ENCODE measurements at places on chromosomes 1 and 21.

- no peak for DNase-seq
Measured at GRCh38 chr1:220954321-220955075, 75.3 kb downstream of the HLX start.

- DNase-seq = no peak
Measured at GRCh38 chr1:167161242-167161641, 59.4 kb upstream of the POU2F1 start.

DNA sequence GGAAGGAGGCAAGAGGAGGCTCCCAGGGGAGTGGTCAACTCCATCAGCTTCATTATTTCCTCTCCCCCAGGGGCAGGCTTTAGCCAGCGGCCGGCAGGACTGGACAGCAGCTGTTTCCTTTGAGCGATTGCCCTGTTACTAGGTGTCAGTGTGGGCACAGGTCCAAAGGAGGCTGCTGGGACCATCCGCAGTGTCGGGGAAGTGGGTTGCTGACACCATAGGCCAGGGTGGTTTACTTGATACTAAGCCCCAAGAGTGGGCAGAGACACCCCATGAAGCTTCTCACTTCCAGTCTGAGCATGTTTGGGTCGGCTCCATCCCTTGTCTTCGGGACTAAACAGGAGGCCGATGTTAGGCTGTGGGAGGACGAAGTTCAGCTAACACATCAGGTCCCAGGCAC is 63.6 kb downstream of the KAZN start:
- no peak for DNase-seq

DNA sequence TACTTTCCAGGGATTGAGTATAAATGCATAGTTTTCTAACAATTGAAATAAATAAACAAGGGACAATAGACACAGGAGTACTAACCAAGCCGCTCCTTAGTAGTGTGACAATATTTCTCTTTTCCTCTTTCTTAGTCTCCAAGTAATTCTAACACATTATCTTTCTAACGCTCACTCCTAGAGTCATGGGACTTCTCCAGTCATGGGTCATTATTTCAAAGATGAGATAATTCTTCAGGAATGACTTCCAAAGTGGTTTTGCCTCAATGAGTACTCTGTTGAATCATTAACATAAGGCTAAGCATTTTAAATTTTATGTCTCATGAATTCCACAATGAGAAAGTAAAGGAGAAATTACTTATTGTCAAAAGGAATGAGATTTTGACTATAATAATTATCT is 605.8 kb upstream of the ADAMTS5 start:
- DNase-seq = no peak

DNA sequence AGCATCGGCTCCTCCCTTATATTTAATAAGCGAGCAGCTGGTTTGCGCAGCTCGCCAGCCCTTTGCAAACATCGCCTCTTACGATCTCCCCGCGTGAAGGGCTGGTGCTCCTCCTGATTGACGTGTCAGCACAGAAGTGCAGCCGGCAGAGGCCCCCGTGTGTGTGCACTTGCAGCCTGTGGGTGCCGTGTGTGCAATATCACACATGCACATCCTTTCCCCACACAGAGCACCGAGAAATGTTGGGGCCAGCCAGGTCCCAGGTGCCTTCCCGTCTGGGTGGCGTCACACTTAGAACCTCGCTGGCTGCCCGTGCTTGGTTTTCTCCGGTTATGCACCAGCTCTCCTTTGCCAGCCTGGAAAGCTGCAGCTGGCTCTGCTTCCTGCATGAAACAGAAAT is 126.6 kb upstream of the AJAP1 start:
- no peak for DNase-seq

GRCh38 chr1:91555074-91555730 is 54.6 kb downstream of the CDC7 start:
- DNase-seq = no peak

DNA sequence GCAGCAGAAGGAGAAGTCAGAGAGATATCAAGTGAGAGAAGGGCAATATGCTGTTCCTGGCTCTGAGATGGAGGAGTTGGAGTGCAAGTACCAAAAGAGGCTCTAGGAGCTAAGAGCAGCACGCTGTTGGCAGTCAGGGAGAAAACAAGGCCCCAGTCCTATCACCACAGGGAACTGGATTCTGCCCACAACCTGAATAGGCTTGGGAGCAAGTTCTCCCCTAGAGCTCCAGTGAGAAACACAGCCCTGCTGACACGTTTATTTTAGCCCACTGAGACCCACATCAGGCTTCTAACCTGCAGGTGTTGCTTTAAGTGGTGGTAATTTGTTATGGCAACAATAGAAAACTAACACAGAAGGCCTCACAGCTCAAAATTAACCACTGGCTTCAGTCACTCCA is 31.8 kb upstream of the ZNF644 start:
- DNase-seq = no peak

GRCh38 chr1:56688522-56689026 is 43.5 kb downstream of the PRKAA2 start:
- DNase-seq = no peak

DNA sequence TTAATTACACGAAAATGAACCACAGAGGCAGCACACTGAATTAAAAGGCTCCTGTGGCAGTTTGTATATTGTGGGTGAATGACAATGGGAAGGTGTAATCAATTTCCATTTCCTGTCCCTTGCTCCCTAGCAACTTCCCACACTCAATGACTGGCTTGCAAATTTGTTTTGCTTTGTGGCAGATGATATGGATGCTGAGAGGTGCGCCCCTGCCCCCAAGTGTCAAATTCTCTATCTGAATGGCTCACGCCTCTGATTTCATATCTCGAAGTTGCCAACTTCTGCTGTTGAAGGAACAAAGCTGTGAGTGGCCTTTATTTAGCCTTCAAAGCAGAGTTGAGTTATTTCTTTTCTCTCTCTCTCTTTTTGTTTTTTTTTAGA is 86.0 kb downstream of the FOXD2 start:
- no peak for DNase-seq

- no peak for DNase-seq
Measured at GRCh38 chr1:16716691-16717335, 23.5 kb upstream of the RNU1-4 start.

GRCh38 chr1:244074559-244075171 is 23.6 kb downstream of the ZBTB18 start:
- no peak for DNase-seq

DNA sequence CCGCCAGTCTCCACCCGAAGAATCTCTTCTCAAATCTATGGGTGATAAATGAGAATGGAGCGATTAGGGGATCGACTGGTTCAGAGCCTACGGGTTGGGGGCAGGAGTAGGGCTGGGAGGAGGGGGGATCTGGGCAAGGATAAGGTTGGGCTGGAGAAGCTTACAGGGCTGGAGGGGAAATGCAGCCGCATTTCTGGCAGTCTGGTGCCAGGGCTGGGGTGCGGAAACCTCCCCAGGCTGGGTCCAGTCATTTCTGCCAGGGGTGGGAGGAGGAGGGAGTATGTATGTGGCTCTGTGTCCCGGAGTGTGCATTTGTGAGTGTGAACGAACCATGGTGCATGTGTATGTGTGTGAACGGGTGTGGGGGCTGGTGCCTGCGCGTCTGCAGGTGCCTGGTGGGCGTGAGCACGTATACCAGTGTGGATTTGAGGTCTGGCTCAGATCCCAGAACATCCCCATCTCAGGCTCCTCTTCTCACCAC is 10.2 kb downstream of the C1orf216 start:
- no peak for DNase-seq

- no peak for DNase-seq
Measured at GRCh38 chr1:191907121-191907520, 251.1 kb upstream of the RGS18 start.

GRCh38 chr1:33039840-33040239 is 3.2 kb upstream of the AK2 start:
- no peak for DNase-seq

- DNase-seq = no peak
Measured at GRCh38 chr1:207027206-207027777, 5.3 kb downstream of the C1orf116 start.

GRCh38 chr1:40042341-40042740 is 1.8 kb downstream of the CAP1 start:
- DNase-seq = no peak

DNA sequence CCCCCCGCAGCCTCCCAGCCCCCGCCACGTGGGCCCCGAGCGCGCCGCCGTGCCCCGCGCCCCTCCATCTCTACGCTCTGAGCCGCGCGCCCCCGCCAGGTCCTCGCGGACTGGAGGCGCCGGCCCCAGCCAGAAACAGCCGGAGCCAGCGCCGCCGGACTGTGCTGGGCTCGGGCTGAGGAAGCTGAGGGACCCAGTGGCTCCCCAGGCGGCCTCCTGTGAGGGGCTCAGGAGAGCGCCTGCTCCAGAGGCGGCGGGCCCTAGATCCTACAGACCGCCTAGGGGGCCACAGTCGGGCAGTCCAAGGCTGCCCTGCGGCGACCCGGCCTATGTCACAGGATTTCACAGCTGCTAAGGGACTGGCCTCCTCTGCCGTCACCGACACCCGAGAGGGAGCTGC is 82.1 kb downstream of the NENF start:
- DNase-seq = no peak

DNA sequence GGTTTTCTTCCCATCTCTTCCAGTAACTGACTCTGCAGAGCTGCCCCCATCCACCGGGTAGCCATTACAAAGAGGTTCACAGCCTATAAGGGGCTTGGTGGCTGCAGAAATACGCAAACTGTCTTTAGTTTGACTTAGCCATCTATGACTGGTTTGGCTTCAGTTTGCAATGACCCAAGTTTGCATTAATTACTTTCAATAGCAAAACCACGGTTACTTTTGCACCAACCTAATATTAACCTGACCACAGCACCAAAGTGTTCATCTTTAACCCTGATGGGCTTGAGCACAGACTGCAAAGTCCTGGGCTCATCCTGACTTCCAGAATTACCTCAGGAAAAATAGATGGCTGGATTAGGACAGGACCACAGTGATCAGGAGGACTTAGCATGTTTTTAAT is 2.2 kb upstream of the HAO2 start:
- no peak for DNase-seq
